ENCODE measurements at places on chromosomes 1 and 21. TPM values are rescaled to one million over a fixed set of nuclear protein-coding genes. Genes with fewer than 3 reads are reported as not detected.

- H3K27me3 ChIP-seq: no peaks in the 10 kb centered on the region
- H3K27ac ChIP-seq: no peak overlapping the region
- no peak for DNase-seq
Measured at GRCh38 chr1:230137337-230137815, 70.3 kb downstream of the GALNT2 start.

GRCh38 chr1:117046781-117047180 is 13.3 kb upstream of the TTF2 start:
- H3K4me3 ChIP-seq: no peak overlapping the region
- no peak overlapping the region for H3K27ac ChIP-seq
- H3K36me3 ChIP-seq: no peaks in the 10 kb centered on the region

DNA sequence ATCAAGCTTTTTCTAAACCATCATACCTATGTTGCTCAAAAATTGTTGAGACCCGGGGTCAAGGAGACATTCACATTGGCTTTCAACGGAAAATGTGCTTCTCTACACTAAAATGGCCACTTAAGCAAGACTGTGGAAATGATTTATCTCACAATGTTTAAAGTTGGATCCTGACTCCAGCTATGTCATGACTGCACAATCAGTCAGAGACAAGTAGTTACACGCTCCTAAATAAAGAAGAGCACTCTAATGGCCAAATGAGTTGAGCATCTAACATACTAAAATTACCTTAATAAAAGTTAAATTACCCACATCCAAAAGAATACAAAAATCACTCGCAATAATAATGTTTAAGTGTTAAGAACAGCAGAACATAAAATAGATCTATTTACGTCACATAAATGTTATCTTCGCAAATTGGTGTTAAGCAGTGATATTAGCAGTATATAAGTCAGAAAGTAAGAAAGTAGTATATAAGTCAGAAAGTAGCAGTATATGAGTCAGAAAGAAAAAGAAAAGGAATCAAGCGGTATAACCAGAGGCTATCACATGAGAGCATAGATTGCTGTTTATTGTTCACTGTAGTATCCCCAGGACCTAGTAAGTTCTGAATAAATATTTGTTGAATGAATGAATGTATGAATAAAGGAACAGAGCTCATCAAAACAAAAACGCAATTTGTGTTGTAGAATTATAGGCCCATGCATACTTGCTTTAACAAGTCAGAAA is 28.4 kb downstream of the ZNF281 start:
- no peaks in the 10 kb centered on the region for H3K27me3 ChIP-seq
- no peak overlapping the region for H3K27ac ChIP-seq
- no peak for DNase-seq
- H3K4me3 ChIP-seq: no peak overlapping the region
- H3K4me1 ChIP-seq: peaks cover 29% of the 10 kb centered on the region
- no peaks in the 10 kb centered on the region for H3K36me3 ChIP-seq

The C1orf232 gene
- not detected for total RNA-seq

The SERPINC1 gene
- 0.34 TPM for total RNA-seq
